ENCODE measurements at places on chromosomes 12 and 14.

GRCh38 chr14:102293781-102294180, 11.2 kb downstream of the MOK start:
- DNase-seq, result no peak

GRCh38 chr14:68756000-68756481, 36.8 kb downstream of the ZFP36L1 start:
- DNase-seq, result no peak

- DNase-seq, result no peak
These were observed 122.8 kb downstream of the C12orf75 start for GRCh38 chr12:105453316-105453715.

GRCh38 chr14:96514694-96515093, 12.5 kb downstream of the PAPOLA start:
- DNase-seq, result no peak

DNA sequence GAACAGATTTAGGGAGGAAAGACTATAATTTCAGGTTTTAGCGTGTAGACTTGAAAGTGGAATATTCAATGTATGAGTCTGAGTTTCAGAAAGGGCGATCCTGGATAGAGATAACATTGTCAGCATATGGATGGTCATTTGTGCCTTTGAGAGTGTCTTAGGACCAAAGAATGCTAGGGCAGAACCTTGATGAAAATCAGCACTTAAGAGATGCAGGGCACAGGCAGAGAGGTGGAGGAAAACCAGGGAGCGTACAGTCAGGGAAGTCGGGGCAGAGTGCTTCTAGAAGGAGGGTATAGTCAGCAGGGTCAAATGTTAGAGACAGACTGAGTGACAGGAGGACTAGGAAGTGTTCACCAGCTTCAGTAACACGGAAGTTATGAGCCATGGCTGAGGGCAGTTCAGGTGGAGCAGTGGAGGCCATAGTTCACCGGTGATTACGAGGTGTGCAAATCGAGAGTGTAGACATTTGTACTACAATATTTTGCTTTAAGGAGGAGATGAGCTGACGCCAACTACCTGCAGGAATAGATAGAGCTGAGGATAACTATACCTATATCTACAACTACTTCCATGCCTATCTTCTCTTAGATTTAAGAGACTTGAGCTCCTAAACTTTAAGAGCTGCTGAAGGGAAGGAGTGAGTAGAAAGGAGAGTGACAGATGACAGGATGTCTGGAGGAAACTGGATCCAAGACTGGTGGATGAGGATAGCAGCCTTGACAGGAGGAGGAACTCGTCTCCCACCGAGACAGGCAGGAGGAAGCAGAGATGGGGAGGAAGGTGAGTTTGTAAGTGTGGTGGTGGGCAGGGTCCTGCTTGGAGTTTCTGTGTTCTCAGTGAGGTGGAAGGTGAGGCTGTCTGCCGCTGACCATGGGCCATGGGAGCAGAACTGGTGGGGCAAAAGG, 6.5 kb downstream of the CBLN3 start:
- no peak for DNase-seq

- DNase-seq, result peak; percentile 17
These were observed 115.0 kb downstream of the BTG1 start for GRCh38 chr12:92030618-92031017.

DNA sequence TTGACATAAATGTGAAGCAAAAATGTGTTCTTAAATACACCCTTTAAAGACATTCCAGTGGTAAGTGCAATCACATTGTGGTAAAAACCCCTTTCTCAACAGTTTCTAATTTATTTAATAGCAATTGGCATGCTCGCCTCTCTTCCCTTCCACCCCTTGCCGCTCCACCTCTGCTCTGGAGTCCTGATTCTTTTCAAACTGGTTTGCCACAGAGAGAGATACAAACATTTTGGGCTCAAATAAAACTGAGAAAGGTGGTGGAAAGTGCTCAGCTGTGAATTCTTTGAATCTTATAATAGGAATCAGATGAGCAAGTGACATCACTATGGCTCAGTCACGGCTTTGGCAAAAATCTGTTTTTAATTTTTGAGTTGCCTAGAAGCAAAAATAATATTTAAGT, 993.9 kb downstream of the GALC start:
- DNase-seq, result no peak

- DNase-seq, result no peak
These were observed 99.7 kb downstream of the FGD4 start for GRCh38 chr12:32499048-32499447.

DNA sequence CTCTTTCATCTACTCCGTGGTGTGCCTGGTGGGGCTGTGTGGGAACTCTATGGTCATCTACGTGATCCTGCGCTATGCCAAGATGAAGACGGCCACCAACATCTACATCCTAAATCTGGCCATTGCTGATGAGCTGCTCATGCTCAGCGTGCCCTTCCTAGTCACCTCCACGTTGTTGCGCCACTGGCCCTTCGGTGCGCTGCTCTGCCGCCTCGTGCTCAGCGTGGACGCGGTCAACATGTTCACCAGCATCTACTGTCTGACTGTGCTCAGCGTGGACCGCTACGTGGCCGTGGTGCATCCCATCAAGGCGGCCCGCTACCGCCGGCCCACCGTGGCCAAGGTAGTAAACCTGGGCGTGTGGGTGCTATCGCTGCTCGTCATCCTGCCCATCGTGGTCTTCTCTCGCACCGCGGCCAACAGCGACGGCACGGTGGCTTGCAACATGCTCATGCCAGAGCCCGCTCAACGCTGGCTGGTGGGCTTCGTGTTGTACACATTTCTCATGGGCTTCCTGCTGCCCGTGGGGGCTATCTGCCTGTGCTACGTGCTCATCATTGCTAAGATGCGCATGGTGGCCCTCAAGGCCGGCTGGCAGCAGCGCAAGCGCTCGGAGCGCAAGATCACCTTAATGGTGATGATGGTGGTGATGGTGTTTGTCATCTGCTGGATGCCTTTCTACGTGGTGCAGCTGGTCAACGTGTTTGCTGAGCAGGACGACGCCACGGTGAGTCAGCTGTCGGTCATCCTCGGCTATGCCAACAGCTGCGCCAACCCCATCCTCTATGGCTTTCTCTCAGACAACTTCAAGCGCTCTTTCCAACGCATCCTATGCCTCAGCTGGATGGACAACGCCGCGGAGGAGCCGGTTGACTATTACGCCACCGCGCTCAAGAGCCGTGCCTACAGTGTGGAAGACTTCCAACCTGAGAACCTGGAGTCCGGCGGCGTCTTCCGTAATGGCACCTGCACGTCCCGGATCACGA, 2.2 kb downstream of the SSTR1 start:
- DNase-seq, result no peak
